ENCODE measurements at places on chromosomes 5 and 9.

DNA sequence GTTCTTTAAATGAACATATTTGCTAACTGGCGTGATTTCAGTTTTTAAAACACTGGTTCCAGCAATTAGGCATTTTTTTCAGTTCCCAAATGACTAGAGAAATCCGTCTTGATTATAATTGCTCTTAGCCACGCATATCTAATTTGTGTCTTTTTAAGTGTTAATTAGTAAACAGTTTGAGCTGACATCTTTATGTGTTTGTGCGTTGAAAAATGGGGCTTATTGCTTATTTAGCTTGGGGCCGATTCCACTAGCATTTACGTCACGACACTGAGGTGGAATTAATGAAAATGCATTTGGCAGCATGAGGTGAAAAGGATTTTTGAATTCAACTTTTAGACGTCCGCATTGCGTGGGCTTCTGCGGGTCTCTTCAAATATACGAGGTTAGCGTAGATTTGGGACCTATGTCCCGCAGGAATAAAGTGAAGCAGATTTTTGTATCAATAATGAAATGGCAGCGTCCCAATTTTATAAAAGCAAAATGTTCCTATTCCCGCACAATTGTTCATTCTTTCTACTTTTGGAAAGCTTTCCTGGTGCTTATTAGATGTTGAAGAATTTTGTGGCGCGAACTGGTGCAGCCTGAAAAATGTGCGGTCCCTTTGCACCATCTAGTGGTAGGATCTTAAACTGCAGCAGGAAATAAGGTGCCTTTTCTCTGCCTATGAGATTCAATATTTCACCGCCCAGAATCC is 122.7 kb upstream of the LMX1B start:
- no peak for DNase-seq

- no peak for DNase-seq
Observed at GRCh38 chr5:20972419-20972925, 984.5 kb upstream of the CDH18 start.

- no peak for DNase-seq
Observed at GRCh38 chr5:14946815-14947620, 75.4 kb upstream of the ANKH start.

DNA sequence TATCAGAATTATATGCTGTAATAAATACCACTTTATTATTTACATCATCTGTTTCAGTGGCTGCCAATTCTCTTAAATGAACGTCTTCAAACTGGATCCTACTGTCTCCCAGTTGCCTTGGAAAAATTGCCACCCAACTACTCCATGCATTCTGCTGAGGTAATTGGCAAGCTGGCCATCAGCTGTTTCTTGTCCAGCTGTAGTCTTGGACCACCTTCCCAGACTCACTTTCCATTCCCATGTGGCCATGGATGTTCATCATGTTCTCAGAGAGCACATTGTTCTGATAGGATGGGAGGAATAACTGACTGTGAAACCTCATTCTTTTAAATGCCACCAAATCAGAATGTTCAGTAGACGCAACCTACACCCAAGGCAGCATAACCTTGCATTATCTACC is 157.5 kb downstream of the DOCK8 start:
- no peak for DNase-seq

DNA sequence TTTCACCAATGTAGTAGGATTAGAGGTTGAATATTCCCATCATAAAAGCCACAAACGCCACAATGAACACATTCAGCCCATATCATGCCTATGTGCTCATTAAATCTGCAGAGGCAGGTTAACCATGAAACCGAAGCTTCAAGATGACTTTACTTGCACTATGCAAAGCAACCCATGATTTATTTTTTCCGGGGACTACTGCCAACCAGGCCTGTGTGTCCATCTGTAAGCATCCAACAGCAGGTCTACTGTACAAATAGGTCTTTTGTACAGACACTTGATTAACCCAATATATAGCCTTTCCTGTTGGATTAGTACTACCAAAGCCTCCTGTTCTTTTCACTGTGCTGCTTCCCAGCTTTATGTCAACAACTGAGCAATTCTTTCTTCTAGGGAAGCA is 104.9 kb upstream of the CDH10 start:
- no peak for DNase-seq

- no peak for DNase-seq
Observed at GRCh38 chr5:139659695-139660101, 11.5 kb downstream of the CXXC5 start.

DNA sequence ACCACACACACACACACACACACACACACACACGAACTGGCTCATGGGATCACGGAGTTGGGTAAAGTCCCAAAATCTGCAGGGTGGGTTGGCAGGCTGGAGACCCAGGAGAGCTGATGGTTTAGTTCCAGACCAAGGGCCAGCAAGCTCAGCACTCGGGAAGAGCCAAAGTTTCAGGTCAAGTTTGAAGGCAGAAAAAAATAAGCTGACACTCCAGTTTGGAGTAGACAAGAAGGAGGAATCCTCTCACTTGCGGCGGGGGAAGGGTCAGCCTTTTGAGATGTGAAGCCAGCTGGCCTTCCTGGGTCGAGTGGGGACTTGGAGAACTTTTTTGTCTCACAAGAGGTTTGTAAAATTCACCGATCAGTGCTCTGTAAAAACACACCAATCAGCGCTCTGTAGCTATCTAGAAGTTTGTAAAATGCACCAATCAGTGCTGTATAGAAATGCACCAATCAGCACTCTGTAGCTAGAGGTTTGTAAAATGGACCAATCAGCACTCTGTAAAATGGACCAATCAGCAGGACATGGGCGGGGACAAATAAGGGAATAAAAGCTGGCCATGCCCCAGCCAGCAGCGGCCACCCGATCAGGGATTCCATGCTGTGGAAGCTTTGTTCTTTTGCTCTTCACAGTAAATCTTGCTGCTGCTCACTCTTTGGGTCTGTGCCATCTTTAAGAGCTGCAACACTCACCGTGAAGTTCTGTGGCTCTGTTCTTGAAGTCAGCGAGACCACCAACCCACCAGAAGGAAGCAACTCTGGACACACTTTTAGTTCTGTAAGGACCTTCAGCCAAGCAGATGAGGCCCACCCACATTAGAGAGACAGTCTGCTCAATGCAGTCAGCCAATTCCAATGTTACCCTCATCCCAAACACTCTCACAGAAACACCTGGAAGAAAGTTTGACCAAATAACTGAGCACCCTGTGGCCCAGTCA is 37.8 kb upstream of the UNC5A start:
- no peak for DNase-seq

DNA sequence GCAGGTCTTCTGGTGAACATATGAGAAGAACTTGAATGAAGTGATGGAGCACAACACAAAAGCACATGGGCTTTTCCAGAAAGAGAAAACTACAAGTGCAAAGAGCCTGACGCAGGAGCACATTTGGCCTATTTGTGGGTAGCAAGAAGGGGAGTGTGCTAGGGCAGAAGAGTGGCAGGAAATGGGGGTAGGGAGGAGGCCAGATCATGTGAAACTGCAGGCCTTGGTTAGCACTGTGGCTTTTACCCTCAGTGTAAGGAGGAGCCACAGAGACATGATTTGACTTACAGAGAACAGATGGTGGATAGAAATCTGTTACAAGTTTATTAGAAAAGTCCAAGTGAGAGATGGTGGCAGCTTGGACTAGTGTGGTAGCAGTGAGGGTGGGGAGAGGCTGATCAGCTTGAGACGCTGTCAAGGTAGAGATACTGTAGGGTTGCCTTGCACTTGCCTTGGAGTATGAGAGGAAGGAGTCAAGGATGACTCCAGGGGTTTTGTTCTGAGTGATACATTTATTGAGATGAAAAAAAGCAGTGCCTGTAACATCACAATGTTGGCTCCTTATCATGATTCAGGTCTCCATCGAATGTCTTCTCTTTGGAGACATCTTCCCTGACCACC is 126.7 kb downstream of the PPP2R2B start:
- no peak for DNase-seq

DNA sequence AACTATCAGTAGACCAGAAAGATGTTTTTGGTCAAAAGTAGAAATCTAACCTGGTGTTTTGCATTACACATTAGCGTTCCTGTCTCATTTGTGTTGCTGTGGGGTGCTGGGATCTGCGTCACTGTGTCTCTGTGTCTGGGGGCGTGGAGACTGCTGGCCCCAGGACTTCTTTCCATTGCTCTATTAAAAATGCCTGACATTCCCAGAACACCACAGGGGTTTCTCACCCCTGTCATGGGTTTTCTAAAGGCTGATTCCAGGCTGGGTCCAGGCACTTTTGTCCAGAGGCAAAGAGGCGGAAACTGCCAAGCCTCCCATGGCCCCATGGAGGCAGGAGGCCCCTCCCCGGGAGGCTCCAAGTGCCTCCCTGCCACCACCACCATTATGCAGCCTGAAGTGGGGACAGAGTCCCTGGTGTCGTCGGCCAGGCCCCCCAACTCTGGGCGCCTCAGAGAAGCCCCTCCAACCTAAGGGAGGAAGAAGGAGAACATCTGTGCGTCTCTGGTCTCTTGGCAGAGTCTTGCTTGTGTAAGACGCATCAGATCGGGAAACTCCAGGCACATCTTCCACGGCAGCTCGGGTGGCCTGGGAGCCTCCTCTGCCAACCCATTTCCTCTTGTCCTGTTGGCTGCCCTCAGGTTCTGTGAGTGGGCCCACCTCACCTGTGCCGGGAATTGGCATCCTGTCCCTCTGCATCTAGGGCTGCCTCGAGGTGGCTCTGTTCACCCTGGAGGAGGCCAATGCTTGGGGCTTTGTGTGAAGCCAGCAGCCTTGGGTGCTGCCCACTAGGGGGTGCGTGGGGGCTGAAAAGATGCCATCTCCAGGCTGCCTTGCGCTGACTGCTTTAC is 13.8 kb upstream of the PLEKHG4B start:
- no peak for DNase-seq

- DNase-seq, result no peak
Observed at GRCh38 chr9:86903734-86904085, 43.6 kb downstream of the GAS1 start.

Measured in T-helper 2 cell (primary cell).